ENCODE measurements at places on chromosomes 6 and 20.

GRCh38 chr6:13433709-13434121 lies 53.7 kb downstream of the GFOD1 start:
- no peaks in the 10 kb centered on the region for H3K36me3 ChIP-seq
- no peak overlapping the region for H3K27ac ChIP-seq
- no peaks in the 10 kb centered on the region for H3K27me3 ChIP-seq
- peak; percentile 10 for DNase-seq
- no peak overlapping the region for H3K4me3 ChIP-seq
- no peaks in the 10 kb centered on the region for H3K4me1 ChIP-seq

GRCh38 chr6:85077098-85077497 lies 312.7 kb upstream of the TBX18 start:
- H3K36me3 ChIP-seq = no peaks in the 10 kb centered on the region
- no peaks in the 10 kb centered on the region for H3K4me1 ChIP-seq
- no peak for DNase-seq
- no peak overlapping the region for H3K4me3 ChIP-seq
- peaks cover 25% of the 10 kb centered on the region for H3K27me3 ChIP-seq

- peaks cover 89% of the 10 kb centered on the region for H3K36me3 ChIP-seq
- H3K27ac ChIP-seq = no peak overlapping the region
- no peaks in the 10 kb centered on the region for H3K27me3 ChIP-seq
- DNase-seq = no peak
- H3K4me3 ChIP-seq = no peak overlapping the region
- peaks cover 14% of the 10 kb centered on the region for H3K4me1 ChIP-seq
Observed at GRCh38 chr6:47262231-47262630, 47.5 kb downstream of the TNFRSF21 start.

GRCh38 chr6:163226836-163227485 lies 187.6 kb upstream of the QKI start:
- no peaks in the 10 kb centered on the region for H3K36me3 ChIP-seq
- H3K4me1 ChIP-seq = no peaks in the 10 kb centered on the region
- no peak overlapping the region for H3K27ac ChIP-seq
- H3K27me3 ChIP-seq = no peaks in the 10 kb centered on the region

DNA sequence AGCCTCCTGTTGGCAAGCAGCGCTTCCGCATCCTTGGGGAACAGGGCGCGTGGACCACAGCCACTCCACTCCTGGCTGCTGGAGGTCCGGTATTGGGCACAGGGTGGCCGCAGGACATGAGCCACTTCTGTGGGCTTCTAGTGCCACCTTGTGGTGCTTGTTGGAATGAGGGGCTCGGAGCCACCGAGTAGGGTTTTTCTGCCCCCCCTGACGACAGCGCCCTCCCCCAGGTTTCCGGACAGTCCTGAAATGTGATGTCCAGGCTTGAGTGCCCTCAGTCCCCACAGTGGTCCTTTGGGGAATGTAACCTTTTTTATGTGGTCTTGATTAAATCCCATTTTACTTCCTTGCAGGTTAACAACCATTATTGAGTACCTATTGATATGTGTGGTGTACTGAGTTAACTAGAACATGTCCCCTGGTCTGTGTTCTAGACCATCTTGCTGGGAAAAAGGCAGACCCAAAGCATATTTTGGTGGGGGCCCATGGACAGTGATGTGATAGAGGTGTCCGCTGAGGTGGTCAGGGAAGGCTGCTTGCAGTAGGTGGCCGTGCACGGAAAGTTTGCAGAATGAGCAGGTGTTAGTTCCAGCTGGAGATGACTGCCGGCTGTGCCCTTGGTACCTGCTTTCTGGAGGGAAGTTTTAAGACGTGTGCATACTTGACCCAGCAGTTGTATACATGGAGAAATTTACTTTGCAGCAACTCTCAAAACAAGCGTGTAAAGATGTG lies 70.0 kb downstream of the PTPN1 start:
- H3K27me3 ChIP-seq = no peaks in the 10 kb centered on the region
- no peak overlapping the region for H3K4me3 ChIP-seq
- H3K4me1 ChIP-seq = no peaks in the 10 kb centered on the region
- DNase-seq = peak; percentile 91

GRCh38 chr6:125149256-125150144 lies 4.1 kb upstream of the TPD52L1 start:
- DNase-seq = no peak
- H3K36me3 ChIP-seq = no peaks in the 10 kb centered on the region
- peaks cover 13% of the 10 kb centered on the region for H3K27me3 ChIP-seq
- no peak overlapping the region for H3K4me3 ChIP-seq
- H3K27ac ChIP-seq = no peak overlapping the region
